ENCODE measurements at places on chromosomes 2 and 18.

DNA sequence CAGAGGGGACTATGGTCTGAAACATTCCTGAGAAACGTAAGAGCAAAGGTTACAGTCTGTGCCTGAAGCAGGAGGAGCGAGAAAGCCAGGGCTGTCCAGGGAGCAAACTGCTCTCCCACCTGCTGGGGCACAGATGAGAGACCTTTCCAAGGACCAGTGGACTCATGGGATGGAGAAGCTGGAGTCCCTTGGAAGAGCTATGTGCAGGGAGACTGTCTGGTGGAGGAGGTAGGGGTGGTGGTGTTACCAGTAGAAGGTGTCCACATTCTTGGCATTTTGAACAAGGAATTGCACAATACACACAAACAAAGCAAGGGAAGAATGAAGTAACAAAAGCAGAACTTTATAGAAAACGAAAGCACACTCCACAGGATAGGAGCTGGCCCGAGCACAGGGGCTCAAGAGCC, 97.9 kb upstream of the CYRIA start:
- DNase-seq, result no peak

DNA sequence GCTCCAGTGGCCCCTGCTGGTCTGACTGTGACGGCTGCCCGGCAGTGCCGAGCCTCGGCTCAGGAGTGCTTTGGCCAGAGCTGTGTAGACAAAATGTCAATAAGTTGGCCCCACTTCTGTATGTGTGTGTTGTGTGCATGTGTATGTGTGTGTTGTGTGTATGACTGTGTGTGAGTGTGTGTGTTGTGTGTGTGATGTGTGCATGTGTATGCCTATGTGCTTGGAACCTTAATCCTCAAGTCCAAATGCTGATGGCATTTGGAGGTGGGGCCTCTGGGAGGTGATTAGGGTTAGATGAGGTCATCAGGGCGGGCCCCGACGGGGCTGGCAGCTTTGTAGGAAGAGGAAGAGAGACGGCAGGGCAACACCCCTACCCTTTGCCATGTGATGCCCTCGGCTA, 269.0 kb downstream of the DCDC2C start:
- no peak for DNase-seq

- no peak for DNase-seq
These were observed 134.7 kb upstream of the EPAS1 start for GRCh38 chr2:46162329-46163097.

GRCh38 chr2:124426625-124427024, 401.5 kb downstream of the CNTNAP5 start:
- DNase-seq, result no peak

- DNase-seq, result no peak
These were observed 398.3 kb upstream of the TNP1 start for GRCh38 chr2:217258170-217258569.

- no peak for DNase-seq
These were observed 90.7 kb downstream of the DPP4 start for GRCh38 chr2:161983331-161983651.

- no peak for DNase-seq
These were observed 204.5 kb downstream of the ARL4C start for GRCh38 chr2:234292205-234292961.

- DNase-seq, result no peak
These were observed 25.1 kb downstream of the POU3F3 start for GRCh38 chr2:104878863-104879512.

DNA sequence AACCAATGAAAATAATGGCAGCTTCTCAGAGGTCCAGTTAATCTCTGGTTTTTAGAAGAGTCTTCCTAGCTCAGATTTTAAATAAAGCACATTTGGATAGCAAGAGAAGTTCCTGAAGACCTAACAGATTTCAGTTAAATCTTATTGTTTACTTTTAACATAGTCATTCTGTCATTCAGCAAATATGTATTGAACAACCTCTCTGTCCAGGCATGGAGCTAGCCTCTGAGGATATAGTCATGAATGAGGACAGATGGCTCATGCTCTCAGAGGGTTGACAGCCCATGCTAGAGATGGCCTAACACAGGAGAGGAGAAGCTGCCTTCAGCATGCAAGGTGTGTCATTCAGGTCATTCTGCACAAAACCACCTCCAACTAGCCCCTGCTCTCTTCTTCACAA, 6.2 kb downstream of the CCBE1 start:
- DNase-seq, result peak; percentile 67

DNA sequence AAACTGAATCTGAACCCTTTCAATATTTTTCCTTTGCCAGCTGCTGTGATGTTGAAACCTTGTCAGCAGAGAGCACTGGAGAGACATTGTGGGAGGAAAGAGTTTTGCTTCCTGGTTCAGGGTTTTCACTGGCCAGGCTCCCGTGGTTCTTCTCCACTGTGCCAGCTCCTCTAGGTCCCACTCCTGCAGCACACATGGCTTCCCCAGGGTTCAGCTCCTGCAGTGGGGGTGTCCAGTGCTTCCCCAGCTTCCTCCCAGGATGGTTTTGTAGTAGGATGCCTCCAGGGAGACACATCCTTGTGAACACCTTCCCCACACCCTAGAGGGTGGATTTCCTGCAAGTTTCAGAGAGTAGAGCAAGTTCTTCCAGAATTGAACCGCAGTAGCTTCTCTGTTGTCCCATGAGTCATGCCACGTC, 24.0 kb upstream of the SULT1C3 start:
- peak; percentile 9 for DNase-seq

GRCh38 chr18:61569176-61569892, 236.1 kb downstream of the CDH20 start:
- DNase-seq, result no peak

GRCh38 chr2:73640511-73640911, 1.7 kb downstream of the NAT8 start:
- DNase-seq, result no peak

DNA sequence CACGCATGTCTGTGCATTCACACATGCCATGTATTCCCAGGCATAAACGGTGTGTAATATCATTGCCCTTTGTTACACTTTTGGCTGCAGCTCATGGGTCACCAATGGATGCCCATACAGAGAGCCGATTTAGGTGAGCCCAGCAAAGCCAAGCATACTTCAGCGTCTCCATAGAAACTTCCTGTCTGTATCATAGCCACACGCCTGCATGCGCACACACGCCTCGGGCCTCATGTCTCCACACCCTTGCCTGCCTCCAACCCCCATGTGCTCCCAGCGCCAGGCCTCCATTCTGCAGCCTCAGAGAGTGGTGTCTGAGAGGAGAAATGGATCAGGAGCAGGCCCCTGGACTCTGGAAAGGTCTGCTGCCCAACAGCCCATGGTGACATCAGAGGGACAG, 33.5 kb upstream of the SELENOI start:
- DNase-seq, result no peak

DNA sequence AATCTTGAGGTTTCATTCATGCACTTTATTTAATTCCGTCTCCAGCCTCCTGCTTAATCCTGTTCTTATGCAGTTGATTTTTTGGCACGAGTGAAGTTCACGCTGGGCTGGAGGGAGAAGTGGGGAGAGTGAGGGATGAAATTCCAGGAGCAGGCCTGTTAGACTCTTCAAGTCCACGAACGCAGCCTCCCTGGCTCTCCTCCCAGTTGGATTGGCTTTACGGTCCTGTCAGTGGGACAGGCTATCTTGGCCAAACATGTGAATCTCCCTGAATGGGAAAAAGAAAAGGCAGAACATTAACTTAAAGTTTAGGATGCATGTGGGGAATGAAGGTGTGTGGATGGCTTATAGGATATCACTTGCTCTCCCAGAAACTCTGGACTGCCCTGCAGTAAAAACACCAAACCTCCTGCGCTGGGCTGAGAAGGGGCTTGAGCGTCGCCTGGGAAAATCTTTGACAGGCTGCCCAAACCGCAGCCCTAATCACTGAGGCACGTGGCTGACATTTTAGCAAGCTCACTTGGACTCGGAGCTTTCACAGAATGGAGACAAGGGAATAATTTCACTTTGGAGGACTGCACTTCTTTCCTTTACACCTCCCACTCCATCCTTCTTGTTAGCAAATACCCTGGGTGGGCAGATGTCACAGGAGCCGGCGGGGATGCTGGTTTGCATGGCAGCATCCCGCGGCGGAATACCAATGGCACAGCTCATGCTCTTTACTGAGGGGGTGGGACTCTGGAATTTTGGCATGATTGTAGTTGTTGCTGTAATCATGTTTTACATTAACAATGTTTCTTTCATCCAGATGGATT, 93.9 kb downstream of the ACKR3 start:
- DNase-seq, result no peak

GRCh38 chr2:226873826-226874225, 38.0 kb downstream of the RHBDD1 start:
- no peak for DNase-seq

DNA sequence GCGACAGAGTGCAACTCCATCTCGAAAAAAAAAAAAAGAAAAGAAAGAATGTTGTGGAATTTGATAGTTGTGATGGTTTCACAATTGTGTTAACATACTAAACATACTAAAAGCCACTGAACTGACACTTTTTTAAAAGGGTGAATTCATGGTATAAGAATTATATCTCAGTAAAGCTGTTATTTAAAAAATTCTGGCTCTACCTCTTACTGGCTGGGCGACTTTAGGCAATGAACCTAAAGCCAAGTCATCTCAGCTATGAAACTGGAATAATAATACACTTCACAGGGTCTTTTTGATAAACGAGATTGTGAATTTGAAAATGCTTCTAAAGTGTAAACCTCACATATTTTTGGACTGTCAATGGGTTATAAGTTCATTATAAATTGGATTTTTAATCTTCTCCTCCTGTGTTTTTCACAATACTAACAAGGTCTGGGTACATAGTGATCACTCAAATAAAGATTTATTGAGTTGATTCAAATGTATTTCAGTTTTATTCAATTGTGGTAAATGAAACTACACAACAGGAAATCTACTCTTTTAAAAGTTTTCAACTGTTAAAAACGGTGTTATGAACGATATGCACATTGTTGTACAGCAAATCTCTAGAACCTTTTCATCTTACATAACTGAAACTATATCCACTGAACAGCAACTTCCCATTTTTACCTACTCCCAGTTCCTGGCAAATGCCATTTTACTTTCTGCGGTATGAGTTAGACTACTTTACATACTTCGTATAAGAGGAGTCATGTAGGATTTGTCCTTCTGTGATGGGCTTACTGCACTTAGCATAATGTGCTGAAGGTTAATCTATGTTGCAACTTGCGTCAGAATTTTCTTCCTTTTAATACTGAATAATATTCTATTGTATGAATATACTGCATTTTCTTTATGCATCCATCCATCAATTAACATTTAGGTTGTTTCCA, 43.0 kb upstream of the GTF2A1L start:
- no peak for DNase-seq

DNA sequence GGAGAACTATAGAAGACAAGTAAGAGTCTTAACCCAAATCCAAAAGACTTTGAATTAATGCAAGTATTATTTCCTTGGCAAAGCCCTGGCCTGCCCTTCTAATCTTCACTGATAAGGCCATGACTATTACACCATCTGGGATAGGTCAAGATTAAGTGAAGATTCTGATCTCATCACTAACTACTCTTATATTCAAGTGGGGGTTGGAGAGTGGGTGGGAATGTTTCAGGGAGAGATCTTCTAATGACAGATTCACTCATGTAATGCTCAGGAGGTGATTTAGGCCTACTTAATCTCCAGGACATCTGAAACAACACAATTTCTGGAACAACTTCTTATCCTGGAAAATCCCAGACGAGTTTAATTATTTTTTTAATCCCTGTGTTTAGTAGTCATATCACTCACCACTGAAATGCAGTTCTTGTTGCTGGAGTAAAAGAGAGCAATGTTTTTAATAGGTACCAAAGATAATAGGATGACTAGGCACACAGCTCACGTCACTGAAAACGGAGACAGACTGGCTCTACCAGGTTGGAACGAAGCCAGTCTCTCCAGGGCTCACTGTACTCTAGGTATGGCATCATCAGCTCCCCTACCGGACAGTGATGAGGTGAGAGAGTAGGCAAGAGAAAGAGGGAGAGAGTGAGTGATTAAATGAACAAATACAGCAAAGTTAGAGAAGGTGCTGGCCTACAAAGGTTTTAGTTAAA, 133.1 kb downstream of the NCKAP5 start:
- DNase-seq, result peak; percentile 7

DNA sequence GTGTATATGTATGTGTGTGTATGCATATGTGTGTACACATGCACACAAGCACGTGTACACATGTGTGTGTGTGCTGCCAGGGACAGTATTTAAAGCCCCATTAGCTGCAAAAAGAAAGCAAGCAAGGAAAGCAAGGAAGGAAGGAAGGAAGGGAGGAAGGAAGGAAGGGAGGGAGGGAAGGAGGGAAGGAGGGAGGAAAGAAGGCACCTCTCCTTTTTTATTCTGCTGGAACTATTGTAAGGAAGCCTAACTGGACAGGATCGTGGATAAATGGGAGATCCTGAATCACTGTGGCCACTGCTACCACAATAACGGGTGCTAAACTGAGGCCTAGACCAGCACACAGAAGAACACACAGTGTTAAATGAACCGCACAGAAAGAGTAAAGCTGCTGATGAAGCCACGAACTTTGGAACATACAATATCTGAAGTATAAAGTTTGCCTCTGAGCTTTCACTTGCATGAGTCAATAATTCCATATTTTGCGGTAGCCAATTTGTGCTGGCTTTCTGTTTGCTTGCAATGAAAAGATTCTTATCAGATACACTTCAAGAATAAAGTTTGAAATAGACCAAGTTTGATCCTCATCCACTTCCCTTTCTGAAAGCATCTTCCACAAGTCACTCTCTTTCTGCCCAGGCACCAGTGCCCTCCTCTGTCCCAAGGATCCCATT, 15.5 kb downstream of the CACNB4 start:
- no peak for DNase-seq

GRCh38 chr2:68548396-68548795, 81.0 kb downstream of the APLF start:
- no peak for DNase-seq

- no peak for DNase-seq
These were observed 796 bp downstream of the SPIRE1 start for GRCh38 chr18:12656938-12657683.

DNA sequence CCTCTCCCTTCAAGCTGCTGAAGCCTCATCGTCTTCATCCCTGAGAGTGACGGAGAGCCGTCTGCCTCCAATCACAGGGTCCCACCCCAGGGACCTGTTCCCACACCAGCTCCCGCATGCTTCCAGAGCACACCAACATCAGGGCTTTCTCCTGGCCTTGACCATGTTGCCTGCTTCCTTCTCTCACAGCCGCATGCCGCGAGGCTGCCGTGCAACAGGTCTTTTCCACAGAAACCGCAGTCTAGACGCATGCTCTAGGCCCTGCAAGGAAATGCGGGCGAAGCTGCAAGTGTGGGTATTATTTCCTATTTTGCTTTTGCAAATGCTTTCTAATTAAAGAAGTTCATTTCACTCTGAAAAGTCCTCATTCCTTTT, 277.8 kb downstream of the EIPR1 start:
- no peak for DNase-seq
